Mesothelial cell of epicardium (in vitro differentiated cells): ENCODE measurements at places on chromosomes 7 and 10. TPM values are rescaled to one million over a fixed set of nuclear protein-coding genes. Genes with fewer than 3 reads are reported as not detected.

OR2A25 gene
- not detected in 3 replicates for total RNA-seq

- no peak for DNase-seq
Measured at GRCh38 chr10:30827531-30828120, 198.1 kb upstream of the LYZL2 start.

GRCh38 chr7:29976673-29977415 lies 12.8 kb downstream of the SCRN1 start:
- no peak for DNase-seq

TUBB8 gene
- total RNA-seq = 0.33 to 0.67 TPM (median 0.41 TPM) in 3 replicates

GRCh38 chr10:95382596-95382995 lies 91.8 kb upstream of the PDLIM1 start:
- DNase-seq = no peak

- no peak for DNase-seq
Measured at GRCh38 chr7:55110993-55111361, 92.2 kb downstream of the EGFR start.

- DNase-seq = no peak
Measured at GRCh38 chr7:55013851-55014250, 5.0 kb upstream of the EGFR start.

OPN1SW gene
- not detected in 3 replicates for total RNA-seq

GRCh38 chr10:50431133-50431532 lies 179.8 kb upstream of the ASAH2 start:
- DNase-seq = no peak

DNA sequence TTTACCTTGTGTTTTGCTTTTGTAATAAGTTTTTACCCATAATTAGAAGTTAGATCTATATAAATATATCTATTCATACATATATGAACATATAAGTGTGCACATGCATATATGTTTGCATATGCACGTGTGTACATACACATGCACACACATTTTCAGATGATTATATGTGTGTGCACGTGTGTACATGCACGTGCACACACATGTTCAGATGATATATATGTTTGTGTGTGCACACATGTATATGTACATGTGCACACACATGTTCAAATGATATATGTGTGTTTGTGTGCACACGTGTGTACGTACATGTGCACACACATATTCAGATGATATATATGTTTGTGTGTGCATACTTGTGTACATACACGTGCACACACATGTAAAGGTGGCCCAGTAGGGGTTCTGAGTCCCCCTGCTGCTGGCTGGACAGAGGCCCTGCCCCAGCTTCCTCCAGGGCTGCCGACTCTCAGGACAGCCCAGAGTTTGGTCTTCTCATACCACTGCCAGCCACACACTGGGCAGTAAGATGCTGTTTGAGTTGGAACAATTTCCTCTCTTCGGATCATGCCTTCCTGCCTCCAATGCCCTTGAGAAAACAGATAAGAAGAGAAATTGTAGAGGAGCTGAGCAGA lies 252.3 kb upstream of the PPP2R2D start:
- no peak for DNase-seq

DNA sequence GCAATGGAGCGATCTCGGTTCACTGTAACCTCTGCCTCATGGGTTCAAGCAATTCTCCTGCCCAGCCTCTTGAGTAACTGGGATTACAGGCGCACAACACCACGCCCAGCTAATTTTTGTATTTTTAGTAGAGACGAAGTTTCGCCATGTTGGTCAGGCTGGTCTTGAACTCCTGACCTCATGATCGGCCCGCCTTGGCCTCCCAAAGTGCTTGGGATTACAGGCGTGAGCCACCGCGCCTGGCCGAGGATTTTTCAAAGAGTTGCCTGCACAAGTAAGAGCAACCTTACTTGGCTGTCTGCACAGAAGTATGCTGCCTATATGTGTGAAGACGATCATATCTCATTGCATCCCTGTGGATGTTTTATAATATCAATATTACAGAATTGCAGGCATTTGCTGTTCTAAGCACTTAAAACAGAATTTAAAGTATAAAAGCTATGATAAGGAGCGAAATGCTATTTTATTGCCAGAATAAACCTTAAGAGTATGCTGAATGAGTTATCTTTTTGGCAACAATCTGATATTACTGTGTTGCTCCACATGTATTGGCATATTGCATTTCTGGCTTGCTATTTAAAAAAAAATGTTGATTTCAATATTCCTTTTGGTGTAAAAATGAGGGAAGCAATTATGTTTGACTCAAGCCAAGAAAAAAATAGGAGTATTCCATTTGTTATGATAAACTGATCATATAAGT lies 379.4 kb upstream of the SEMA3D start:
- no peak for DNase-seq

DNA sequence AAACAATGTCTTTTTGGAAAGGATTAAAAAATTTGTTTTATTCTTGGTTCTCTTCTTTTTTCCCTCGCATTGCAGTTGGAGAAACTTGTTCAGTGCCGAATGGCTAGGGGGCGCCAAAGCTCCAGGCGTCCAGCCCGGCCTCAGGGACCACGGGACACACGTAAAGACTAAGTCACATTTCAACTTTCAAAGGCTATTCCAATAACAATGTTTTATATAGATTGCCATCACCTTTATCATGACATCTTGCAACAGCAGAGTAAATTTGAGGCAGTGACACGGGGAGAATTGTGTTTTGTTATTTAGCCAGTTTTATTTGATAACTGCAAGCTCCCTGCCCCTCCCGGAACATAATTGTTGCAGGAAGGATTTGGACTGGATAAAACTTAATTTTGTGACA lies 2.2 kb upstream of the IGFBP3 start:
- DNase-seq = peak; percentile 90

GRCh38 chr10:132363921-132364593 lies 32.1 kb downstream of the LRRC27 start:
- DNase-seq = no peak

GRCh38 chr7:17498230-17498629 lies 199.8 kb downstream of the AHR start:
- DNase-seq = no peak

GRCh38 chr7:20409961-20410360 lies 79.3 kb downstream of the ITGB8 start:
- no peak for DNase-seq

RPEL1 gene
- total RNA-seq = not detected in 3 replicates

BMPER gene
- 1.7 to 3.0 TPM (median 2.1 TPM) in 3 replicates for total RNA-seq

GRCh38 chr7:77353911-77354310 lies 62.2 kb downstream of the GSAP start:
- DNase-seq = no peak

C7orf33 gene
- total RNA-seq = not detected in 3 replicates

GRCh38 chr10:132394201-132394811 lies 2.7 kb upstream of the PWWP2B start:
- DNase-seq = no peak

PTPRN2 gene
- 2.1 to 2.2 TPM (median 2.2 TPM) in 3 replicates for total RNA-seq

DNA sequence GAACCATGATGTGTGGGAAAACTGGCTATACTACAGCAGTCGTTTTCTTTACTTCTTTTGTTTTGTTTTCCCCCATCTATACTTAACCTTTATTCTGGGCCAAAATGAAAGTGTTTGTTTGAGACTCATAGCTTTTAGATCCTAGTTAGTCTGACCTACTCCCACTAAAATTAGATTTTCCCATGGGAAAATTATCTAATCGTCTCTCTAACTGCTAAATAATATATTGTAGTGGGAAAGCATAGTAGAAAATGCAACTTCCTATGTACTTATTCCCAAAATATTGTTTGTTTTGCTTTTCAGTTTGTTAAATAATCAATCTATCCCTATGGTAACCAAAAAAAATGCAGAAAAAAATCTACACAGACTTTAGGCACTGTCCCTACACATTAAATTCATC lies 96.6 kb downstream of the NOC3L start:
- DNase-seq = no peak

DNA sequence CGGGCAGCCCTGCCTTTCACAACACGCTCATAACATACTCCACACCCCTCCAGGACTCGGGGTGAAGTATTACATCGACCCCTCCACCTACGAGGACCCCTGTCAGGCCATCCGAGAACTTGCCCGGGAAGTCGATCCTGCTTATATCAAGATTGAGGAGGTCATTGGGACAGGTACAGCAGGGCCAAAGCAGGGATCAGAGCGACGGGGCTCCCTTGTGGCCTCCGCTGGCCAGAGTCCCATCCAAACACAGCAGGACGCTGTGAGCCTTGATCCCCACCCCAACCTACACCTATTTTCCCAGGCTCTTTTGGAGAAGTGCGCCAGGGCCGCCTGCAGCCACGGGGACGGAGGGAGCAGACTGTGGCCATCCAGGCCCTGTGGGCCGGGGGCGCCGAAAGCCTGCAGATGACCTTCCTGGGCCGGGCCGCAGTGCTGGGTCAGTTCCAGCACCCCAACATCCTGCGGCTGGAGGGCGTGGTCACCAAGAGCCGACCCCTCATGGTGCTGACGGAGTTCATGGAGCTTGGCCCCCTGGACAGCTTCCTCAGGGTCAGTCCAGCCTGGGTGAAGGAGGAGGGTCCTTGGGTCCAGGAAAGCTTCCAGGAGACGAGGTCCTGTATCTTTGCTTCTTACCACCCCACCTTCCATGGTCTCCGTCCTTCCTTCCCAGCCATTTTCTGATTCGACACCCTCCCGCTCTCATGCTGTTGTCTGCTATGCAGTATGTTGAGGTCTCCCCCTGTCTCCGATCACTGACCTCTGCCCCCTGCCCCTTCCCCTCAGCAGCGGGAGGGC lies 13.5 kb downstream of the EPHB6 start:
- no peak for DNase-seq

DNA sequence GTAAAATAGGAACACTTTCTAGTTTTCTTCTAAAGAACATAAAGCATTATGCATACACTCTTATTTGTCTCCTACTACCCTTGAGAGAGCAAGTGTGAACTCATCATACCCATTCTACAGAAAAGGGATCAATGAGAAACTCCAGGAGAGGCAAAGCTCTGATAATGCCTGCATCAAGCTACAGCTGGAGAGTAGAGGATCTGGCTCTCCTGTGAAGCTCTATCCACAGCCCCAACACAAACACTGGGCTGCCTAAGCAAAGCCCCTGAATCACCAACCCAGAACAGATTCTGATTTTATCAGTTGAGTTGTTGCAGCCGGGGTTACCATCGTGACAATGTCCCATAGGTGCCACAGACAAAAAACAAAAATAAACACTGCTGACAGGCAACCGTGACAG lies 74.9 kb downstream of the NUDCD3 start:
- DNase-seq = no peak

SEMA3D gene
- 264 to 278 TPM (median 272 TPM) in 3 replicates for total RNA-seq

CLRN3 gene
- total RNA-seq = not detected in 3 replicates
